GM12865 (cell line): ENCODE measurements at places on chromosomes 3 and 15.

- no peak for DNase-seq
Measured at GRCh38 chr3:9280451-9281219, 31.2 kb upstream of the SRGAP3 start.

DNA sequence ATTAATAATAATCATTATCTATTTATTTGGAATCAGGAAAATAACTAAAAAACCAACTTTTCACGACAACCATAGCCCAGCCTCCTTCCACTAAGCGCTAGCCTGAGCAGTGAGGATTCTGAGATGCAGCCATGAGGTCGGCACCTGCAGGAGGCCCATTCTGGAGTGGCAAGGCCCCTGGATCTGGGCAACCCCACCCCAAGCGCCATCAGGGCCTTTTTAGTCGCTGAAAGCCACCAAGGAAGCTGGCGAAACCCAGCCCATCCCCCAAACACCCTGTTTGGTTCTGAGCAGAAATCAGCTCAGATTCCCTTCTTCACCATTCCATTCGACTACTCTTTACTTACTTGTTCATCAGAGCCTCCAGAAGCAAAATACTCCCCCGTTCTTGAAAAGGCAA lies 29.5 kb downstream of the POC1A start:
- DNase-seq = no peak

DNA sequence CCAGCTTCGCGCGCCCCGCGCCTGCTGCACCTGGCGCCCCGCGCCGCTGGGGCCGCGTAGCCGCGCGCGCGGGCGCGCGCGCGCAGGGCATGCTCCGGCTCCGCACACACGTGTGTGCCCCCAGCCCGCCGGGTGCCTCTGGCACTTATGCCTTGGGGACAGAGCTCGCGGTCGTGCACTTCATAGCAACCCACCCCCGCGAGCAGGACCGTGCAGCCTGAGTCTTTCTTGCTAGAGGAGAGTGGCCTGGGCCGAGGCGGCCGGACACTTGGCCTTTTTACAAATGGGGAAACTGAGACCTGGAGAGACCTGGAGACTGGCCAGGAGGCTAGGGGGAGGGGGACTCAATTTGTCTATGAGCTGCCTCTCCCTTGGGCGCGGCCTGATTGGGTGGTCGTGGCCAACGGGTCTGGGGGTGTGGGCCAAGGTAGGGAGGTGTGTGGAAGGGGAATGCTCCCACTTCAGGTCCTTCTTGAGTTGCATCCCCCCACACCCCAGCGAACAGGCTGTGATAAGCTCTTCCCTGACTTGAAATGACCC lies 562 bp downstream of the NBEAL2 start:
- DNase-seq = no peak

DNA sequence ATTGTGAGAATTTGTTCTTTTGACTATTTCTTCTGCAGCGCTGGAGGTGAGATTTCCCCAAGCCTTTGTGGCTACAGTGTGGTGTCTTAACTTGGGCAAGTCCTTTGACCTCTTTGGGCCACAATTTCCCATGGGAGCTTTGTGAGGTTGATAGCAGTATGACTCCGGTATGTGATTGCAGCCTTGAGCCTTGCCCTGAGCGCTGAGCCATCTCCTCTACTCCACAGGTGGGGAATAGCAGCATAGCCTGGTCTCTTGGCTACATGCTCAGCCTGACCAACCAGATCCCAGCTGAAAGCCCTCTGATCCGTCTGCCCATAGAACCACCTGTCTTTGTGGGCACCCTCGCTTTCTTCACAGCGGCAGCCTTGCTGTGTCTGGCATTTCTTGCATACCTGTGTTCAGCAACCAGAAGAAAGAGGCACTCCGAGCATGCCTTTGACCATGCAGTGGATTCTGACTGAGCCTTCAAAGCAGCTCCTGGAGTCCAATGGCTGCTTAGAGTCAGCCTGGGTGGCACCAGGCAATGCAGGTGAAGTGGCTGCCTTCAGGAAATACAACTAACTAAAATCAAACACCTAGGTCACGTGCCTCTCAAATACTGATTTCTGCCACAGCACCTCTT lies 30.0 kb upstream of the RPL14 start:
- peak; percentile 35 for DNase-seq

GRCh38 chr15:76108021-76108723 lies 48.4 kb downstream of the TMEM266 start:
- no peak for DNase-seq

DNA sequence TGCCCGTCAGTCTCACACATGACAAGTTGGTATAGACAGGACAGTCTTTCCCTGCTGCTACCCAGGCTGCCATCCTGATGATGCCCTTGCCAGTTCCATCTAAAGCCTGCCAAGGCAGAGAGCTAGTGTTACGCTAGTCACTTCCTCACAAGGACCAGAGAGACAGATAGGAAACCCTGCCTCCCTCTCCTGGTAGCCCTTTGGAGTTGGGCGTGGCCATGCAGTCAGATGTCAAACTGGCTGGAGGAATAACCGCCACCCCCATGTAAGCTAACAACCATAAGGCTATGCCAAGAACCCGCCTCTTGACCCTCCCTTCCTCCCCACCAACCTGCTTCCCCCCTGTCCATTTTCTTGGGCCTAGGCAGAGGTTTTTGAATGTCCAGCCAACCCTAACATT lies 2.8 kb downstream of the TMEM115 start:
- no peak for DNase-seq

DNA sequence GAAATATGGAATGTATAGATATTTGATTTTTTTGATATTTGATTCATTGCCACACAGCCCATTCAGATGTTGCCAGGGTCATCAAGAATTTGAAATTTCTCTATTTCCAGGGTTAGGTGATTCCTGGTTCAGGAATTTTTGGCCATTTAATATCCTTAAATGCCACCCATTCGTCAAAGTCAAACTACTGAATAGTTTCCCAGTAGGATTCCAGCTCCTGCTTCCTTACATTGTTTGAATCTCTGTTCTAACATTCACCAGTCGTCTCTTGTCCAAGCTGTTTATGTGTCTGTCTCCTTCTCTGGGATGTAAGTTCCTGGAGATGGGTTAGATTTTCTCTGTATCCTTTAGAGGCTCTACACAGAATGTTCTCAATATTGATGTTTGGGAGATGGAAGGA lies 124.9 kb upstream of the TLE3 start:
- DNase-seq = no peak

- no peak for DNase-seq
Measured at GRCh38 chr15:77852241-77853007, 219.7 kb upstream of the LINGO1 start.

- DNase-seq = peak; percentile 18
Measured at GRCh38 chr15:44718180-44718926, 7.0 kb downstream of the B2M start.

- no peak for DNase-seq
Measured at GRCh38 chr3:81465510-81466200, 295.8 kb downstream of the GBE1 start.

DNA sequence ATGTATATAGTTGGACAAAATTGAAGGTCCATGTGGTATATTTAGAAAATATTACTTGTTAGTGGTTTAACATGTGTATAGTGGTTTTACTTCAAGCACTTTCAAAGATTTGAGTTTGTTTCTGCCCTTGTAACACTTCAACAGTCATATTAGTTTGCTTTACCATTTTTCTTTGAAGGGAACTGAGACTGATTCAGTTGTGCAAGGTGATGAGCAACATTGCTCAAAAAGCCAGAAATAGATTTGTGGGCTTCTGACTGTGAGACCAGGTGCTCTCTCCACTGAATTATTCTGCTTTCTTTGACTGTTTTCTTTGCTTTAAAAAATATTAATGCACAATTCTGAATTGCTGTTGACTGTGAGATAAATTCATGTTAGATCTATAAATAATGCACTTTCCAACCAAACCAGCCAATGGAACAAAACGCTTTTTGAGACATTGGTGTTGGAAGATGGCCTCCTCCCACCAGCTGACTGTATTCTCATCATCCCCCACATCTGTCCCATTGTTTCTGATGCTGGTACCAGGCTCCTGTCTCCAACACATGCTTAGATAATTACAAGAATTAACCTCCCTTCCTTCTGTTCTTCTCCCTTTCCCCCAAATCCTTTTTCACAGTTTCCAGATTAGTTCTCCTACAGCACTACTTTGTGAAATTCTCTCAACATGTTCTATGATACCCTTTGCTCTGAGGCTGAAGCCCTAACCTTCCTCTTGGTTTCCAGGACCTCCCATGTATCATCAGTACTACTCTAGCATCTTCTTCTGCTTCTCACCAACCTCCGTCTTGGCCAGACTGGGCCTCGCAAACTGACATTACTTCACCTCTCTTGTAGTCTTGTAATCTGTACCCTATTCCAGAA lies 27.9 kb downstream of the PLCL2 start:
- DNase-seq = peak; percentile 88

- DNase-seq = no peak
Measured at GRCh38 chr3:95923496-95924210, 890.7 kb upstream of the EPHA6 start.

GRCh38 chr15:73927476-73928240 lies 1.4 kb downstream of the LOXL1 start:
- DNase-seq = peak; percentile 19

DNA sequence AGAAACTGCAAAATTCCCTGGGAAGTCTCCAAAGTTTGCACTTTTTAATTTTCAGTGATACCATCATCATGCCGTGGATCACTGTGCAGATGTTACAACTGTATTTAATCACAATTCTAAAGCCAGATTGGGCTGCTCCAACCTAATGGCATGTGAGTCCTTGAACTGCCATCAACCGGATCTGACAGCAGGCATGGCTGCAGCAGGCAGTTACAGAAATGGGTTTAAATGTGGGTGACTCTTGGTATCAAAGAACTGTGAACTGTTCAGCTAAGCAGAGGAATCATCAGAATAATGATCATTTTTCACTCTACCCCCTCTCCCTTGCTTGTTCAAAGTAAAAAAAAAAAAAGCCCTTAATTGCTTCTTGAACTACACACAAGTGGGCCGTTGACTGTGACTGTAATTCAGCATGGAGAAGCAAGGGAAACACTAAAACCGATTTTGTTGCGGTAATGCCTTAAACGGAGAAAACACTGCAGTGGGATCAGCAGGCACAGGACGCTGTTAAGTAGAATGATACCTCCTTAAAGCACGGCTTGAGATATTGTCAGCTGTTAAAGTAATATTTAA lies 152.4 kb downstream of the RORA start:
- DNase-seq = no peak

DNA sequence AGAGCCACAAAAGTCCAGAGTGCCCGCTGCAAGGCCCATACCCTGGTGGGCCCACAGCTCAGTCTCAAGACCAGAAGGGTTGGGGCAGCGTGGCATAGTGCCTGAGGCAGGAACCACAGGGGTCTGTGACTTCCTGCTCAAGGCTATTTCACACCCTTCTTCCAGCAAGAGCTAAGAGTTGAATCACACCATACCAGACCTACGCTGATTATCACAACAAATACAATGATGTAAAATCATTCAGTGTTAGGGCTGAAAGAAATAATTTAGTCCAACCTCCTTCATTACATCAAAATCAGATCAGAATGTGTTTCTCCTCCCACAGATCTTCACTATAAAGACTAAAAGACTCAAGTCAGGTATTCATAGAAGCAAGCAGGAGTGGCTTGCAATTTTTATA lies 27.8 kb upstream of the ST8SIA2 start:
- no peak for DNase-seq

DNA sequence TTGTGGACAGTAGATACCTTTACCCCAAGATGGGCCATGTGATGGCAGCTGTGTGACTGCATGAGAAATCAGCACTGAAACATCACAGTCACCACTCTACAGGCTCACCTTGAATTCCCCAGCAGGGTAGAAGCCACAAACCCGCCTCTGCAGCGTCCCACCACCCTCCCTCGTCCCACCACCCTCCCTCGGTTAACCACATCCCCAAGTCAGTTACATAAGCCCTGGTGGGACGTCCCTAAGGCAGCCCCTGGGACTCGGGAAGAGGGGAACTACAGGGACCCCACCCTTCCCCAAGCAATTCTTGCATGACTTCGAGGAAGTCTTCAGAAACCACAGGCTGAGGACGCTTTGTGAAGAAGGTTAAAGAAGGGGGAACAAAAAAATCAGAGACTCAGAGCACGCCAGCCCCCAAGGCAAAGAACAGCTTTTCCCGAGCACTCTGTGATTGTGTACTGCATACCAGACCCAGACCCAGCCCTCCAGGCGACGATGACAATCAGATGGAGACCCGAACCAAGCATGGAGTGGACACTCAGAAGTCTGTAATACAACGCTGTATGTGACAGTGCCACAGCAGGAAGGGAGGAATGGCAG lies 60.5 kb downstream of the SH3BP5 start:
- DNase-seq = peak; percentile 93

GRCh38 chr15:91853948-91854638 lies 585 bp downstream of the SLCO3A1 start:
- no peak for DNase-seq

DNA sequence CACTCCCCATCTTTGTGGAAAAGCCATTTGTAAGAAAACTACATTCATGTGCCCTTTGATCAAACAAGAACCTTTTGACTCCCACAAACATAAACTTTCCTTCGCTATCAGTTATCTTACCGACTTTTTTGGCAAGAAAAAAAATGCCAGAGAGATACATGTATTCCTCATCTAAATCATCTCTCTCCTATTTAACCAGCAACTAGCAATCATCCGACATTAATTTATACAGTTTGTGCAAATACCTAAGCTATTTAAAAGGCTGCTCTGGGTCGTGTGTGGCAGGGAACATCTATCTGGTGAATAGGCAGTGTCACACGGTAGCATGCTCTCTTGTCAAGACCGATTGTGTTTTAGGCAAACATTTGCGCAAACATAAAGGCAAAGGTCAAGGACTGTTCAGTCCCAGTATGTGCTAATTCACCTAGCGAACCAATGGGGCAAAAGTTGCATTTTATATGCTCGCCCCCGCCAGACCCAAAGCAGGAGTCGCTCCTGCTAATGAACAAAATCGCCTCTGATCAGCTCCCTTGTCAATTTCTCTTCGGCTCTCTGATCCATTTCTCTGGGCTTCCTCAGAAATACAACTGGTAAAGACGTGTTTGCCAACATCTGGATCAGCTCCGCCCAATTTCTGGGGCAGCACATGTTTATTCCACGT lies 37.7 kb downstream of the ZIC4 start:
- DNase-seq = no peak

- no peak for DNase-seq
Measured at GRCh38 chr3:12966847-12967605, 106.2 kb downstream of the IQSEC1 start.

GRCh38 chr3:42706721-42707619 lies 4.4 kb upstream of the HHATL start:
- no peak for DNase-seq

GRCh38 chr15:34855413-34855812 lies 60.1 kb upstream of the ACTC1 start:
- DNase-seq = no peak

DNA sequence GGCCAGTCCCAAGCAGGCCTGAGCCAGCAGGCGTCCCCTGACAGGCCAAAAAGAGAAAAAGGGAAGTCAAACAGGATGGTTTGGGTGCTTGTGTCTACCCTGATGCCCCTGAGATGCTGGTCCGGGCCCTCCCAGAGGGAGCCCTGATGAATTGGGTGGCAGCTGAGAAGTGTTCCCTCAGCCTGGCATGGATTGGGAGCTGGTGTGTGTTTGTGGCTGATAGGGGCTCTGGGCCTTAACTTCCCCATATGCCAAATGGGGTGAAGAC lies 1.4 kb downstream of the FBLN2 start:
- no peak for DNase-seq
